ENCODE measurements at places on chromosomes 3 and 15.

DNA sequence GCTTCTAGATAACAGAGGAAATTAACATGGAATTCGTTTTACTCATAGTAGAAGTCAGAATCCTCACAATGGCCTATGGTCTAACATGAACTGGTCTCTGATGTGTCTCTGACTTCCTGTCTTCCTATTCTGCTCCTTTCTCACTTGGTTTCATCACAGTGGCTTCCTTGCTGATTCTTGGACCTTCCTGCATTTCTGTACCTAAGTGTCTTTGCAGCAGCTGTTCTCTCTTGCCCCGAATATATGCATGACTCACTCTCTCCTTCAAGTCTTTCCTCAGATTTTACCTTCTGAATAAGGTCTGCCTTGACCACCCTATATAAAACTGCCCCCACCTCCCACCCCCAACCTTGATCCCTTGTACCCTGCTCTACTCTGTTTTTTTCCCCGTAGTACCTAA lies 14.1 kb downstream of the ARL13B start:
- no peak for DNase-seq

- no peak for DNase-seq
Measured at GRCh38 chr3:133394561-133395311, 5.1 kb upstream of the BFSP2 start.

- DNase-seq: no peak
Measured at GRCh38 chr3:30631243-30631904, 25.0 kb downstream of the TGFBR2 start.

GRCh38 chr3:175279457-175279856 lies 420.3 kb downstream of the NAALADL2 start:
- DNase-seq: no peak

- DNase-seq: no peak
Measured at GRCh38 chr3:100265016-100265415, 4.2 kb downstream of the TBC1D23 start.

DNA sequence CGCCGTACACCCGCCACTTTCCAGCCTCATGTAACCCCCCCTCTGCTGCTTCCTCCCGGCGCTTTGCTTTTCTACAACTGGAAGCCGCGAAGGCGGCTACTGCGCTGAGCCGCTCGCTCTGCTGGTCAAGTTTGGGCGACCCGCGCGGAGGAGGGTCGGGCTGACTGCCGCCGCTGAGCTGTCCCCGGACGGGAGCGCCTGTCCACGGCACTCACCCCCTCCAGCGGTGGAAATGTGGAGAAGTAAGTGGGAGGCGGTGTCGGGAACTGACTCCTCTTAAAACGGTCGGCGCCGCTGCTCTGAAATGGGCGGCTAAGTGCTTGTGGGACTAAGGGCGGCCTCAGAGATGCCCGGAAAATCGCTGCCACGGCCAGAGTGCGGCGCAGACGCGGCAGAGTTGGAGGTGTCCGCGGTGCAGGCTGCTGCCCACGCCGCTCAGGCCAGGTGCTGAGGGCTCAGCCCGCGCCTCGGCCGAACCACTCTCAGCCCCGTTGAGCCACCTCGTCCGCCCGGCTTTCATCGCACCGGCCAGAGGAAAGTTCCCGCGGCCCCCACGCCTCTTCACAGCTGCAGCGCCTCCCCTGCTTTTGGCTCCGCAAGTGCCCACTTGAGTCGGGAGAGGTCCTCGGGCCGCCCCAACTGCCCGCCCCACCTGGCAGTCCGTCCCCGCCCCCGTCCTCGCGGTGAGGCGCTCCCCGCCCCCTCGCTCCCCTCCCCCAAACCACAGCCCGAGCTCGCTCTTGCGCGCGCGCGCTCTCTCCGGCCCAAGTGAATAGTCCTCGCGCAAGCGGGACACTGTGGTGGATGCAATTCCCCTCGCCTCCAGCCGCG lies at the start of gene EPHA6:
Gene EPHA6, plus strand, starts transcription at position 775 of the 831 bp plus-strand sequence.
- no peak for DNase-seq

GRCh38 chr3:16905704-16906103 lies 20.9 kb downstream of the PLCL2 start:
- no peak for DNase-seq

DNA sequence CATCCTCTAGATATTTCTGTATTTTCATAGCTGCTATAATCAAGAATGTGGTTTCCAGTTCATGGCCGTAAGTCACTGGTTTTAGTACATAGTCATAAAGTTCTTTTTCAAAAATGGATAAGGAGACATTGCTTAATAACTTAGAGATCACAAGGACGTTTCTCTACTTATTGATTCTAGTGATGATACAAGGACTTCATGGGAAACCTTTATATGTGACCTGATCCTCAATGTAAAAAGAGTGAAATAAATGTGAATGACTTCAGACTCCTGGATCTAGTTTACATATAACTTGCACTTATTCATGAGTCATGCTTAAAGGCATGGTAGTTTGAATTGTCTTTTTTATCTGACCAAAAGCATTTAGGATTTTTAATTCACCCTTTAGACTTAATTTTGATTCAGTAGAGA lies 35.2 kb downstream of the TSC22D2 start:
- DNase-seq: no peak

DNA sequence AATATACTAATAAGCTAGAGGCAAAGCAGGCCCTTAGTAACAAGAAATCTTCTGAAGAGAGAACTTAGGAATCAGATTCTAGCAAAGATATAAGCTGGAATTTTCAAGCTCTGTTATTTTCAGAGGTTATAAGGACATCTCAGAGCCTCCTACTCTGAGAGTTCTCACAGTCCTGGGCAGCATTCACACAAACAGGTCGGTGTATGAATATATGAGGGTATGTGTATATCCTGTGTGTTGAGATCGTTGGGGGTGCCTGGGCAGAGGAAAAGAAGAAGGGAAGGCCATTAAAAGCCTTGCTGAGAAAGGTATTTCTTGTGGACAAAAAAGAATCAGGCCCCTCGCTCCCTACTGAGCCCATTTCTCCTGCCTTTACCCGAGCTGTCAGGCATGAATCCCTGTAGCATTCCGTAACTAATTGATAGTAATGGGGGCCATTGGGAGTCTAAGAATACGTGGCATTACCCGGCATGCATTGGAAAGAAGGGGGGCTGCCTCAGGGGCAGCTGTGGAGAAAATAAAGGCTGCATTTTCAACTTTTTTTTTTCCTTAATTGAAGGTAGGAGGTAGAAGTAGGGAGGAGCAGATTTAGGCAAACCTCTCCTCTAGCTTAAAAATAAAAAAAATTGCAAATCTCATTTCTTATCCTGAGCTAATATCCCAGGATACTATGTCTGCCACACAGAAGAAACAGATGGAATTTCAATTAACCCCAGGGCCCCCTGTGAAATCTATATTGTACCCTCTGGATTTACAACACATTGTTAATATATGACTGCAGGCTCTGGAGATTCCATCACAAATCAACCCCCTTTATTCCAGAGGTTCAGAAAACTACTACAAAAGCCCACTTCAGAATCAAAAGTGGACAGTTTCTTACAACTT lies 103.8 kb downstream of the GTPBP8 start:
- DNase-seq: no peak

GRCh38 chr3:76969996-76970615 lies 69.8 kb upstream of the ROBO2 start:
- DNase-seq: no peak

DNA sequence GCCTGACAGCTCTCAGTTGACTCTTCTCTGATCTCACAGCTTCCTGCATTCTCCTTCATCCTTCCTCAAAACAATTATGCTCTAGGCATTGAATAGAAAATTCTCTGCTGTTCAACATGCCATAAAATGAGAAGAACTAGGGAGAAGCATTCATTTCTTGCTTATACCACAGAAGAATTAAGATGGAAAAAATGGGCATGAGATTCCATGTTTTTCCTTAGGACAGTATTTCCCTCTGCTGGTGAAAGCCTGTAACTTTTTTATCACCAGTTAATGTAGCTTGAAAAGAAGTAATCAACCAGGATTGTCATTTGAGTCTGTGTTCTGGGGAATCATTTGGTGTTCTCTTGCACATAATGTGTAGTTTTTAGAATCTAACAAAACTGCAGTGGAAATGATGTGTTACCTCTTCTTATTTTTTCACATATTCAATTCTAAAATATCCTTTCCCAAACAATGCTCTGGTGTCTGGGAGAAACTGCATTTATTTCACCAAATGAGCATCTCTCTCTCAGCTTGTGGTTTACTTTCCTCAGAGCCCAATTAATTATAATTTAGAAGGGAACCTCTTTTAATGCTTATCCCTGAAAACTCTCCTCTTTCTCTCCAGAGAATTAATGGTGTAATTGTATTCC lies 92.8 kb upstream of the DCBLD2 start:
- DNase-seq: no peak

DNA sequence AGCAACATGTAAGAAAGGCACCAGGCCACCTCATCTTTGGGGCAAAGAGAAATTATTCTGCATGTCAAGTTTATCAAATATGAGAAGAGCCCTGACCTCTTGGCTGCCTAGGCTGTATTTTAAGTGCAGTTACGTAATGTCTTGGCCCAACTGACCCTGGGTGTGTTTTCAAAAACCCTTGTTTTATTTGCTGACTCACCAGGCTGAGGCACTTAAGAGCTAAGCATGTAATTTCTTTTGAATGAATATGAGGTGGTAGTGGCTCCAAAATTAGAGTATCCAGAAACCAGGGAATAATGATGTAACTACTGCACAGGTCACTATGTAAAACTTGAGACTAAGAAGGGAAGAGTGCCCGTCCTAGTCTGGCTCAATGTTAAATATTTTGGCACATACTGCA lies 24.3 kb downstream of the PGPEP1L start:
- DNase-seq: no peak

GRCh38 chr3:13518516-13518953 lies 30.4 kb upstream of the FBLN2 start:
- DNase-seq: no peak

GRCh38 chr3:177201700-177202397 lies 4.6 kb upstream of the TBL1XR1 start:
- no peak for DNase-seq

DNA sequence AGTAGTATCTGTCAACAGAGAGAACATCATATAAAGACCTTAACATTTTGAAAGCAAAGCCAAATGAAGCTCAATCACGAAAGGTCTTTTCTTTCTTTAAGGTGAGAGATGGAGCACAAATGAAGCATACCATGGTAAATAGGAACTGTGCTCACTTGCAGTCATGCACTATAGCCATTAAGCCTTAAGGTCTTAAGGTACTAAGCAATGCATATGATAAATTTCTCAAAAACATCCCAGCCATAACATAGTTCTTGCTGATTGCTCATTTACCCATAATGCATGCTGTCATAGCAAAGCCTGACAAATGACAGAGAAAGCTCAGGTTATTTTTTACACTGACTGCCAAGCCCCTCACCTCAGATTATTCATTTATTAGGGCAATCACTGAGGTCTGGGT lies 214.5 kb downstream of the MECOM start:
- no peak for DNase-seq

DNA sequence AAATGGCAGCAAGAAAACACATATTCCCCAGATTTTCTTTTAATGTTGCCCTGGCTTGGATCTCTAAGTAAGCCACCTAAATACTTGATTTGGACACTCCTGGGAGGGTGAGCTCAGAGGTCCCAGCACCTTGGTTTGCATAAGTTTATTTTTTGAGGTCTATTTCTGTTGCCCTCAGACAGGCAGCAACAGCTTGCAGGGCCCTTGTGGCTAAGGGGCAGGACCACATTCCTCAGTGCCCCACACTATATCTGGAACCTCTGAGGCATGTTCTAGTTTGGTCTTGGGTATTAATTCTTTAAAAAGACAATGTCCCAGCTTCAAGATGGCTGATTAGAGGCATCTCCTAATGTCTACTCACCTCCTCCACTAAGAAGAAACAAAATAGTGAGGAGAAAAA lies 57.5 kb downstream of the IGSF11 start:
- DNase-seq: no peak

DNA sequence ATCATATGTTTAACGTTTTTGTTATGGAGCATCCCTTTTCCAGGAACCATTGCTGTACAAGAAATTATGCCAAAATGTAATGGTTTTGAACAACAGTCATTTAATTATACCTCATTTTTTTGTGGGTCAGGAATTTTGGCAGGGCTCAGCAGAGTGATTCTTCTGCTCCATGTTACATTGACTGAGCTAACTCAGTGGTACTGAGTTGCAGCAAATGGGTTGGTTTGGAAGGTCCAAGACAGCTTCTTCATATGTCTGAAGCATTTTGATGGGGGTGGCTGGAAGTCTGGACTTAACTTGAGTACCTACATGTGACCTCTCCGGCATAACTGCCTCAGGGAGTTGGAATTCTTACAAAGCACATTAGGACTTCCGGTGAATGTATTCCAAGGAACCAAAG lies 26.0 kb upstream of the CMC1 start:
- no peak for DNase-seq

DNA sequence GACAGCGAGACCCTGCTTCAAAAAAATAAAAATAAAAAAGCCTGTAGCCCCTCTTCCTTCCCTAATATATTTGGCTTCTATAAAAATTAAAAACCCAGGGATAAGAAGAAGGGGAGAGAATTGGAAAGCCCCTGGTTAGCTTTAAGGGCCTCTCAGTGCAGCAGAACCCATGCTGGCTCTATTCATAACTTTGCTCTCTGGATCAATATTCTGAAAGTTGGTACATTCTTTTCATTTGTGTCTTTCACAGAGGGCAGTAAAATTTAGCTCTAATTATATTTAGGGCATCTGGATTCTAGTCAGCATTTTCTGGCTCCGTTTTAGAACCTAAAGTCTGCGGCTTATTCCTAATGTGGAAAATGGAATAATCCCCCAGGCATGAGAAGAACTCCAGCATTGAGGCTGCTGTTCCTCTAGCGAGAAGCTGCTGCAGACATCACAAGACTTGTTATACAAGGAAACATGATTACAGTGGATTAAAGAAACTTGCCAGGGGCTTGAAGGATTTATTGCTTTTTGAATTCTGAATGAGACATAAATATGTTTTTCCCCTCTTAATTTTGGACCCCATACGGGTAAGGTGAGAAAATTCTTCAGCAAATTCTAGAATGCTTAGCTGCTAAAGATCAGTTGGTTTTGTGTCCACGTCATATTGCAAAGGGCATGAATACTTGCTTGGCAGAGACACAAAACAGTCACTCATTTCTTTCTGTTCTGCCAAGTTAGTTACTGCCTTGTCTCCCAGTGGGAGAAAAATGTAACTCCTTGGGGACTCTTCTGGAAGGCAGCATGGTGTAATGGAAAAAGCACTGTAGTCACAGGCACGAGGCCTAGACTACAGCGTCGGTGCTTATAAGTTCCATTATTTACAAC lies 177.7 kb downstream of the VGLL4 start:
- no peak for DNase-seq

- DNase-seq: no peak
Measured at GRCh38 chr3:42184651-42185443, 81.1 kb downstream of the CCK start.

All from stimulated activated CD8-positive, alpha-beta memory T cell treated with anti-CD3 and anti-CD28 coated beads, Interleukin-4, amount 100 ng/mL, for 1 hour (primary cell).